Naive thymus-derived CD4-positive, alpha-beta T cell (primary cell): ENCODE measurements at places on chromosomes 1 and 21.
A peak's percentile ranks its signal among the peaks of the same experiment; 100 is the strongest.

GRCh38 chr1:54610048-54610447 lies 13.3 kb downstream of the FAM151A start:
- DNase-seq: no peak

DNA sequence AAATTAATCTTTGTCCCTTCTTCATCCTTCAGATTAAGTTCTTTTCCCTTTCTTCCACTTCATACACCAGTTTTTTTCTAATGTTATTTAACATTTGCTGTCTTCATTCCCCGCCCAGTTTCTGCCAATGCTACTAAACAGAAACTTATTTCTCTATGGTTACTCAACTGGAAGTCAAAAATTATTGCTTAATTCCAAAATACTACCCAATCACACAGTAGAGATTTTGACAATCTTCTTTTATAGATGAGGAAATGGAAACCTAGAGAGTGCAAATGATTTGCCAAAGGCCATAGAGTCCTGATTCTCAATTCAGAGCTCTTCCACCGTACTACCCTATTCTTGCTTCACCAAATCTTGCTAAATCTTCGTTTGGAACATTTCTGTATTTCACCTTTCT lies 58.1 kb upstream of the SH3GLB1 start:
- DNase-seq: no peak

DNA sequence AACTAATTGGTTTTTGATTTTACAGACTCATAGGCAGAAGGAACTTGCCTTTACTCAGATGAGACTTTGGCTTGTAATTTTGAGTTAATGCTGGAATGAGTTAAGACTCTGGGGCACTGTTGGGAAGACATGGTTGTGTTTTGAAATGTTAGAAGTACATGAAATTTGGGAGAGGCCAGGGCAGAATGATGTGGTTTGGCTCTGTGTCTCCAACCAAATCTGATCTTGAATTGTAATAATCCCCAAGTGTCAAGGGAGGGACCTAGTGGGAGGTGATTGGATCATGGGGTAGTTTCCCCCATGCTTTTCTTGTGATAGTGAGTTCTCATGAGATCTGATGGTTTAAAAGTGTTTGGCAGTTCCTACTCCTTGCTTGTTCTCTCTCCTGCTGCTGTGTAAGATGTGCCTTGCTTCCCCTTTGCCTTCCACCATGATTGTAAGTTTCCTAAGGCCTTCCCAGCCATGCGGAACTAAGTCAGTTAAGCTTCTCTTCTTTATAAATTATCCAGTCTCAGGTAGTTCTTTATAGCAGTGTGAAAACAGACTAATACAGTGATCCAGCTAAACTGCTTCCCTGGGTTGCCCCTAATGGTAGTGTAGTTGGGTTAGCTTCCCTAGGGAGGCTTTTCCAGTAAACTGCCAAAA lies 10.2 kb downstream of the CPT2 start:
- no peak for DNase-seq

DNA sequence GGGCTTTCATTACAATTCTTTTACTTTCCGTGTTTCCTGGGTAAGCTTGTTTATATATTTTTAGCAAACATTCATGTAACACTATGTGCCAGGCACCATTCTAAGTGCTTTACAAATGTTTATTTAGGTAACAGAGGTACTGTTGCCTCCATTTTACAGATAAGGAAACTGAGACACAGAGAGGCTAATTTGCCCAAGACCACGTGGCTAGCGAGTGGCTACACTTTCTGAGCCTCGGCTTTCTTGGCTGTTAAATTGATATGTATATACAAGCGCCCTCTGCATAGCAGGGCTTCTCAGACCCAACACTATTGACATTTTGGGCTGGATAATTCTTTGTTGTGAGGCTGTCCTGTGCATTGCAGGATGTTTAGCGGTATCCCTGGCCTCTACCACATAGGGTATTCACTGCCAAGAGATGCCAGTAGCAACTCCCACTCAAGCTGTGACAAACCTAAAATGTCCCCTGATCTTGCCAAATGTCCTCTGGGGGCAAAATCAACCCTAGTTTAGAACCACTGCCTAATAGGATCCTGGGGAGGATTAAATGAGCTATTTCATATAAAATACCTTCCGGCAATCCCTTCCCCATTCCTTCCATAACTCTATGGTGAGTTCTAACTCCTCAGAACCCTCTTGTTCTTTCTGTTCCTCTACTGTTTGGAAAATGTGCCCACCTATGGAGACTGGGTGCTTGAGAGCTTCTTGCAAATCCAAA lies 17.2 kb upstream of the ID3 start:
- no peak for DNase-seq

DNA sequence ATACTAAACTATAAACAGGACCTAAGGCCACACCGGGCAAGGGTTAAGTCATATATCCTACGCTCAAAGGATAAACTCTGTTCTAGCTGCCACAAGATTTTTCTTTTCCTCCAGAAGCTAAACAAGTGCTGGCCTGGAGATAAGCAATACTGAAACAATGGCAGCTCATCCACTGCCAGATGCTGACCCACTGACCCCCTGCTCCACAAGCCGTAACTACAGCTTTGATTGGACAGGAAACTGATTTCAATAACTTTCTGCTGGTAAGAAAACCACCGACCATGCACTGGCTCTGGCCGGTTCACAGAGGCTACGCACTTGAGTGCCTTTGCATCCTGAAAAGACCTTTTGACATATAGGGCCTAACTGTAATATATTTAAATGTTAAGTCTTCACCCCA lies 51.3 kb upstream of the PLA2G2C start:
- no peak for DNase-seq

- DNase-seq: peak; percentile 8
These were observed 123.9 kb downstream of the PTBP2 start for GRCh38 chr1:96845464-96845863.

- DNase-seq: no peak
These were observed 25.1 kb upstream of the CSF1 start for GRCh38 chr1:109885589-109885988.

DNA sequence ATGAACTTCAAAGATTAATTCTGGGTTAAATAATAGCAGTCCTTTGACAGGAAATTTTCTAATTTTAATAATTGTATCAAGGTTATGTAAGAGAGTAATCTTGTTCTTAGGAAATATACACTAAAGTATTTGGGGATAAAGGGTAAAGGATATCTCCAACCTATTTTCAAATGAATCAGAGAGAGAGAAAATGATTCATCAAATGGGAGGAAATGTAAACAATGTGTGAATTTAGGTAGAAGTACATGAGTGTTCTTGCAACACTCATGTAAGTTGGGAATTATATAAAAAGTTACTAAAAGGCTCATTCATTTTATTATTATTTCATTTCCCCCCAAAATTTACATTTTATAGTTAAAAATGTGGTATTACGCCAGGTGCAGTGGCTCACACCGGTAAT lies 20.4 kb upstream of the SIM2 start:
- no peak for DNase-seq

DNA sequence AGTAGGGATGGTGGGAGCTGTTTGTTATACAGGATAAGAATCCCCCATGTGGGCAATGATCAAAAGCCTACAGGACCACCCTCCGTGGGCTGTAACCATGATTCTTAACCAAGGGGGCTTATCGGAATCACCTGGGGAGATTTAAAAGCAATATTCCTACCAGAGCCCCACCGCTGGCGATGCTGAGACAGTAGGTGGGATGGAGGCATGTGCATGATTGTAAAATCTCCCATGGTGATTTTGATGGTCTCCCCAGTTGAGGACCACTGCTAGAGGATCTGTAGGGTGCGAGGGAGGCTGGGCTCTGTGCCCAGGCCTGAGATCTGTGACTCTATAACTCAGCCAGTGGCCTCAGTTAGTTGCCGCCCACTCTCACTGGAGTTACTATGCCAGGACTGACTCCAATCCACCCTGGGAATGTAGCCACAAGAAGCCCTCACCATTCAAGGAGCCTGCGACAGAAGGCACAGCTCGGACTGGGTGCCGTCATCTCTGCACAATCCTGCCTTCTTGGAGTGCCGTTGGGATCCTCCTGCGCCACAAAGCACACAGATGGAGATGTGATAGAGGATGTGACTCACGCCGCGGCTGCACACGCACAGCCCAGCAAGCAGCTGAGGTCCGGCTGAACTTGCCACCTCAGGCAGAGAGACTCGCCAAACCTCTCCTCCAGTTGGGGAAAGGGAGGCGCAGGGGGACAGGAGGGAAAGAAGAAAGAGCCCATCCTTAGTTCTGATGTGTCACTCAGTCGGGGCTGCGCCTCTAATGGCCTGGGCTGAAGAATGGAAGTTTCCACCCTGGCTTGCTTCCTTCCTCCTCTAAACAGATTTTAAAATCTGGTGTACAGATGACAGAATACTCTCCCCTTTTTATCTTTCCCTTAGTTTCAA lies 26.5 kb downstream of the AKNAD1 start:
- DNase-seq: no peak

GRCh38 chr1:223180731-223181321 lies 37.8 kb upstream of the TLR5 start:
- DNase-seq: no peak

GRCh38 chr1:223700942-223701637 lies 11.2 kb upstream of the CAPN2 start:
- DNase-seq: no peak

DNA sequence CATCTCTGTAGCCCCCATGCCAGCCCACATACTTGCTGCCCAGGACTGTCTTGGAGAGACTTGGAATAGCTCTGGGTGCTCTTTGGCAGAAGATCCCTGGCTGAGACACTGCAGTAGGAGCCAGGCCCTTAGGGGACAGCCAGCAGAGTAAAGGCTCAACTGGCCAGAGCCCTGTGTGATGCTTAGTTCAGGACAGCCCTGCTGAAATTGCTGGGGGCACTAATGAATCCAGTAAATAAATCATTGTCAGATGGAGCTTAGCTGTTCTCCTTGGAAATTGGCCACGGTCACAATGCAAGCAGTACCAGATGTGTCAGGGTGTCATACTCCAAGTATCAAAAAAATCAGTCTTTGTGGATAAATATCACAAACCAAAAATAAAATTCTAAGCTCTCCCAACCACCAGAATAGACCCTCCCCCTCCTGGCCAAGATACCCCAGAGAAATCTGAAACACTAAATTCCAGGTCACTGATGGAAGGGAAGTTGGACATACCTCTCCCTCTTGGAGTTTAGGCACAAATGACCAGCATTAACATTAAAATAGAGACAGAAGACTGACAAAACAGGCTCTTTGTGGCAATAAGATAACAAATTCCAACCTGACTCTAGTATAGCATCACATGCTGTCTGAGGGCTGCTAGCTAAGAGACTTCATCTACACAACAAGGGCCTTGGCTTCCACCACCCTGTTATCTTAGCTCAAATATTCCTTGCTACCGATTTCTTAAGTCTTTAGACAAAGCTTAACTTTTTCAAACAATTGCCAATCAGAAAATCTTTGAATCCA lies 83.2 kb upstream of the DNAH14 start:
- DNase-seq: no peak

GRCh38 chr1:116807394-116808199 lies 53.4 kb downstream of the CD2 start:
- DNase-seq: no peak

- no peak for DNase-seq
These were observed 107.4 kb upstream of the EDN2 start for GRCh38 chr1:41591891-41592290.

DNA sequence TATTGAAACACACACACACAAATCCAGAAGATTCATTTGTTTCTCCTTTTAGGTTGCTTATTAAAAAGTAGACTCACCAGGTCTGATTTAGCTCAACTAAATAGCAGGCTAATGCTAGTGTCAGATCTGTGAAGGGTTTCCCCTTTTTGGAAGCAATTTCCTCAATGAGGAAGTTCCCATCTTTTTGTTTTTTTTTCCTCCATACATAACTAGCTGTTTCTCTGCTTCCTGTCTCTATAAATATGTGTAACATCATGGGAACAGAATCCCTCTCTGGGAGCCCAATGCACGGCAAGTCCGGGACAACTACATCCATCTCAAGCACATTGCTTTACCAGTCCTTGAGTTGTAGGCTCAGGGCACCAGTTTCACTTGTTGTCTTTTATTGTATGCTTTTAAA lies 1421.1 kb downstream of the PLA2G4A start:
- DNase-seq: no peak

DNA sequence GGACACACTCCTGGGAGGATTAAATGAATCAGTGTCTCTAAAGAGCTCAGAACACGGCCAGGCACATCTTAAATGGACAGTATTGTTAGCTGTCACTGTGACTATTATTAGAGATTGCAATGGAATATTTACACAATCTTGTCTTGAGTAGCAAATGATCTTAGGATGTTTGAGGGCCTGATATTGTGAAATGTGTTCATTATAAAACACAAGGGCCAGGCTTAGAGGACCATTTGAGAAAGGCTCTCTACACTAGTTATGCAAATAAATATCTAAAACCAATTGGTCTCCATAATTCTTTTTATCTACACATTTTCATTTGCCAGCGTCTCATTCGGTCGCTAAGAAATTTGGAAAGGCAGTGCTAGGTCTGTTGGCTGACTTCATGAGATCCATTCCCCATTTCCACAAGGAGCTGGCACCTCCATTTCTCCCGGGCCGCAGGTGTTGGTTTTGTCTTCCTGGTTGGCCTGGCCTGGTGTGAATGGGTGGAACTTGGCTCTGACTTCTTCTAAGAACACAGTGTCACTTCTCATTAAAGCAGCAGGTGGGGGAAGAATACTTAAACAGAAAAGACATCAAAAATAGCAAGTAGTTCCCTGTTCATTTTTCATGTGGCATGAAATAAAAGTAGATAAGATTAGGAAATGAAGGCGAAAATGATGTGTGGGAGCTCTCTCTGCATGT lies 56.0 kb upstream of the PLXNA2 start:
- DNase-seq: no peak

GRCh38 chr1:56180520-56181190 lies 398.7 kb downstream of the PLPP3 start:
- DNase-seq: no peak

DNA sequence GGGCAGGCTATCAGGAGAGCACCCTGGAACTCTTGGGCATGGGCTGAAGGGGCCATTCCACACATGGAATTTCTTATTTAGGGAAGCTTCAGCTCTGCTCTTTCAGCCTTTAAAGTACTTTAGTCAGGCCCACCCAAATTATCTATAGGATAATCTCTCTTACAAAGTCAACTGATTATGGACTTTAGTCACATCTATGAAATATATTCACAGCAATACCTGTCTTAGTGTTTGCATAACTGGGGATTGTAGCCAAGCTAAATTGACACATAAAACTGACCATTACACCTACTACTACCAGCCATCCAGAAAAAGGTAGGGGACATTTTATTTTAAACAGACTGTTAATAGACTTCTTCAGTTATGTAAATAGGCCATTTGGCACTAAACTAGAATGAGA lies 114.9 kb upstream of the VANGL1 start:
- no peak for DNase-seq

- DNase-seq: no peak
These were observed 11.2 kb downstream of the C8B start for GRCh38 chr1:56954664-56955063.

DNA sequence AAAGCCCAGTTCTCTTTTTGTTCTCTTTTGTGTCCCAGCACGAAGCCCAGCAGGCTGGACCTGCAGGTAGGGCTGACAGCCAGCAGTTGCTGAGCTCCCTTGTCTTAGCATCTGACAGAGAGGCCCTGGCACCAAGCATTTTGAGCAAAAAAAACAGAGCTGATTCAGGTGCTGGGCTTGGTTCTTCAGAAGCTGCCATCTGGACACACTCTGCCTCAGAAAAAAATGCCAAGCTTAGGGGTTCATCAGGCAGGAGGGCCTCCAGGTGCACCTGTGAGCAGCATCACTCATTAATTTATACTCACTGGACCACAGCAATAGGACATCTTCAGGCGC lies 167.1 kb upstream of the PLD5 start:
- DNase-seq: no peak

GRCh38 chr1:168529518-168529917 lies 14.3 kb downstream of the XCL2 start:
- no peak for DNase-seq

- no peak for DNase-seq
These were observed 1.3 kb upstream of the CD58 start for GRCh38 chr1:116572099-116572498.

GRCh38 chr1:48450505-48450904 lies 21.5 kb downstream of the SPATA6 start:
- DNase-seq: no peak
